ENCODE measurements at places on chromosomes 6 and 20.

DNA sequence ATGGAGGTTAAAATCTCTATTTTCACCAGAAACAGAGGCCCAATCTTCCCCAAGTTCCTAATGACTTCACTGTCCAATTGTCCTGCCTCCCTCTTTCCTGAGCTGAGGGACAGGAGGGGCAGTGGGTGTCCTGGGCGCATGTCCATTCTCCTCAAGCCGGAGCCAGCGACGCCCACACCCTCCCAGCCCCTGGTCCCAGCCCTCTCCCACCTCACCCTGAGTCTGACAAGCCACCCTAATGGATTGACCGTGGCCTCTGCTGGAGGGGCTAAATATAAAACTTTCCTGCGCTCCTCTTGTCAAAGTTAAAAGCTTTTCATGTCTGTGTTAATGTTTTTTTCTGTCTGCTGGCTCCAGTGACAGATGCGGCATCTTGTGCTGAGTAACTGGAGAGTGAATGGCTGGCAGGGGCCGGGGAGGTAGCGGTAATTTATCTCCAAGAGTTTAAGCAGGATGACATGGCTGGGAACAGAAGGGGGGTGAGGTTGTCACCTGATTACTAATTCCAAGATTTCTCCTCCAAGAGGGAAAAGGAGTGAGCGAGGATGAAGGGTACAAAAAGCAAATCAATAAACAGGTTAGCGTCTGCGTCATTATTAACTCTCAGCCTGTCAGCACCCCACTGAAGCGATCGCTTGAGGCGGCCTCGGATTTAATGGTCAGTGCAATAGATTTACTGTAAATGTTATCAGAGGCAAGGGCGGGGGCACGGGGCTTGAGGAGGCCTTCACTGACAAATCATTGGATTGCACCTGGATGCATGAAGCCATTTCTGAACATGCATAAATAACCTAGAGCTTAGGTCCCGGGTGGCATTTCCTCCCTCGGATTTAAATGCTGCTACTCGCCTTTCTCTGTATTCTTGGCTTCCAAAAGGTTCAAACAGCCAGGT, 118.1 kb upstream of the MAFB start:
- no peak for DNase-seq

GRCh38 chr6:12608016-12608860, 108.3 kb upstream of the PHACTR1 start:
- no peak for DNase-seq

- no peak for DNase-seq
Measured at GRCh38 chr6:128124713-128125112, 223.9 kb upstream of the THEMIS start.

- peak; percentile 13 for DNase-seq
Measured at GRCh38 chr6:128259029-128259724, 261.2 kb downstream of the PTPRK start.

DNA sequence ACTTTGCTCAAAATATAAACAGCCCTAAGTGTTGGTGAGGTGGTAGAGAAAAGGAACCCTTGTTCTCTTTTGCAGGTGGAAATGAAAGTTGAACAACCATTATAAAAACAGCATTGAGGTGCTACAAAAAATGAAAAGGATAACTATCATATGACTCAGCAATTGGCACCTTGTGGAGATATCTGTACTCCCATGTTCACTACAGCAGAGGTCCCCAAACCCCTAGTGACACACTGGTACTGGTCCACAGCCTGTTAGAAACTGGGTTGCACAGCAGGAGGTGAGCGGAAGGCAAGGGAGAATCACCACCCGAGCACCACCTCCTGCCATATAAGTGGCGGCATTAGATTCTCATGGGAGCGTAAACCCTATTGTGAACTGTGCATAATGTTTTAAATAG, 267.4 kb upstream of the THEMIS start:
- DNase-seq: no peak

DNA sequence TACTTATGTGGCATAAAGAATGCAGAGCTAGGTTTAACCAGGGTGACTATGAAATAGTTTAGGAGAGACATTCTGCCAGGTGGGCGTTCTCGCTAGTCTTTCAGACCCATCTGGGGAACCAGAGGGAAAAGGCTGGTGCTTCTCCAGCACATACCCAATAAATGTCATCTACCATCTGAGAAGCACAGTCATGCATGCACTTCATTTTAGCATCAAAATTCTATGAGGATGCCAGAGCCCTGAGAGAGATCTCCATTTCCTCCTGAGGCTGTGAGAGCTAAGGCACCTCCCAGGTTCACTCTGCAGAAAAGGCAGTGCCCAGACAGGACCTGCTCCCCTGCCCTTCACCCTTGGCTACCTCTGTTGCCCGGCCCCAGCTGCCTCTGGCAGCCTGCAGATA, 231.7 kb upstream of the PRND start:
- no peak for DNase-seq

GRCh38 chr6:109236115-109237076, 141.1 kb downstream of the CEP57L1 start:
- no peak for DNase-seq

GRCh38 chr20:58418949-58419748, 30.1 kb downstream of the VAPB start:
- DNase-seq: no peak

- no peak for DNase-seq
Measured at GRCh38 chr6:163566056-163566455, 151.5 kb downstream of the QKI start.

- no peak for DNase-seq
Measured at GRCh38 chr20:59752101-59752586, 147.8 kb downstream of the PHACTR3 start.

DNA sequence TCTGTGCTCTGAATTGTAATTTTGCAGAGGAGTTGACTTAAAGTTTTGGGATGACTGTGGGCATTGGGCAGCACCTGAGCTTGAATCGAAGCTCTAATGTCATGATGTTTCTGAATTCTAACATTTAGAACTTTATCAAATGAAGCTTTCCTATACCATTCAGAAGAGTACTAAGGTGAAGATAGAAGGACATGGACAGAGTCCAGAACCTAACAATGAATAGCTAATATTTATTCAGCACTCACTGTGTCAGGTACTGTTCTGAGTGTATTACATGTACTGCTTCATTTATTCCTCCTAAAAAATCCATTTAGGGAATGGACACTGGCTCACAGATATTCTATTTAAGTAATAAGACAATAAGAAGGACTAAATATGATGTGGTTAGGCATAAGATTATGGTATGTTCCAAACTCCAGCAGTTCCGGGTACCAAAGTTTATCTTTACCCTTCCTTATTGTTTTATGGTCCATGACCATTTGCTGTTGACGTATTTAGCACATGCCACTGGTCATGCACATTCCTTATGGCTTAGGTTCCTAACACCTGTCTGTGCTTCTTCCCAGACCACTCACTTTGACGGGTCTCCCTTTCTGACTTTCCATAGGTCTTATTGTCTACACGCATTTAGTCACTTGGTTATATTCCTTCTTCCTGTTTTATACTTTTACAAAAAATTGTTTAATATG, 20.3 kb downstream of the BCKDHB start:
- no peak for DNase-seq

DNA sequence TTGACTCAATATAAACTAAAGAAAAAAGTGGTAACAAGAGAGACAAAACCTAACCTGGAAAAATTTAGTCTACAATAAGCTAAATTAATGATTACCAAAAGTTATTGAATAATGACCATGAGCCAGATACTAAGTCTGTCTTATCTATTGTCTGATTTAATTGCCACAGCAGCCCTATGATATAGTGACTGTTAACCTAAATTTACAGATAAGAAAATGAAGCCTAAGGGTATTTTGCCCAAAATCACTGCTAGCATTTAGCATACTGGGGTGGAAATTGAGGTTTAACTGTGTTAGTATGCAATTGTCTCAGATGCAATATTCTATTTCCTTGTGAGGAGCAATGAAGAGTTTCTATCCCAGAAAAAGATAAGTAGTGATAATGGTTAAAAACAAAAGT, 361.0 kb upstream of the EYS start:
- no peak for DNase-seq

- DNase-seq: no peak
Measured at GRCh38 chr6:33716379-33716778, 4.9 kb upstream of the UQCC2 start.

- DNase-seq: no peak
Measured at GRCh38 chr6:12608874-12609273, 107.7 kb upstream of the PHACTR1 start.

DNA sequence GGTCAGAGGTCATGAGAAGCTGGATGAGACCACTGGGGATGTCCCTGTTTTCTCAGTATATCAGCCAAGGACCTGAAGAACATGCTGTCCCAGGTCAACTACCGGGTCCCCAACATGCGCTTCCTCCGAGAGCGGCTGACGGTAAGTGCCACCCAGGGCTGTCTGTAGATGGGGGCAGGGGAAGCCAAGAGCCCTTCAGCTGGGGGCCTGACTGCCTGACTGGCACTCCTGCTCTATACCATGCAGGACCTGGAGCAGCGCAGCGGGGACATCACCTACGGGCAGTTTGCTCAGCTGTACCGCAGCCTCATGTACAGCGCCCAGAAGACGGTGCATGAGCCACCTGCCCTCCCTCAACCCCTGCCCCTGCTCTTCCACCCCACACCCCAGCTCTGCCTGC, 25.1 kb downstream of the PLCG1 start:
- DNase-seq: no peak

GRCh38 chr6:11769811-11770545, 8.6 kb downstream of the ADTRP start:
- DNase-seq: no peak

DNA sequence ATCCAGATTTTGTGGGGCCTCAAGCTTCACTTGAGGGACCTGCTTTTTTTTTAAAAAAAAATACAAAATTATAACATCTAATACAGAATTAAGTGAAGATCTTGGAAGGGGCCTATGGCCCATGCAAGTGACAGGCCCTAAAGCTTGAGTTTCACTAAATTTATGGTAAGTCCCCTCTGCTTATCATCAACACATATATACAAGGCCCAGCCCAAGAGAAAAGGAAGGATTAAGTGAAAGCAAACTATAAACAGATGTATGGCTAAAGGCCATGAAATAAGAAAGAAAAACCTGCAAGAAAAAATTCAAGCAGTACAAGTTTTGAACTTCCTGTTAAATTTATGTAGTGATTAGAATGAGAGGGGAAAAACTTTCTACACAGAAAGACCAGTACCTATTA, 86.8 kb downstream of the CDC40 start:
- DNase-seq: no peak

GRCh38 chr6:111210194-111210728, 123.0 kb downstream of the SLC16A10 start:
- DNase-seq: peak; percentile 67

GRCh38 chr20:1894951-1895673, at the start of gene SIRPA:
TSS of gene SIRPA (plus strand) at chr20:1895407. CDS start at chr20:1895448, 41 bp downstream.
- no peak for DNase-seq

DNA sequence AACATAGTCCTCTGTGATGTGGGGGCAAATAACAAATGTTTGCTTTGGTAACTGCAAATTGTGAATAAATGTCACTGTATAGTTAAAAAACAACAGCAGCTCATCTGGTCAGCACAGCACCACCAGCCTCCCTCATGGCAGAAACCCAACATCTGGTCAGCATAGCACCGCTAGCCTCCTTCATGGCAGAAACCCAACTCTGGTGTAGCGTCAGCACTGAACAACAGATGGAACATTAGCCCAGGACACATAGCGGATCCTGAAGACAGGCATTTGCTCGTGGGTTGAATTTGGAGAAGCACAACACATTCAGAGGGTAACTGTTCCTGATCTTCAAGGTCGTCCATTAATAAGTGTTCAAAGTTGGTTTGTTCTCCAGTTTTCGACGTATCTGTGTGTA, 265.9 kb downstream of the DLL1 start:
- no peak for DNase-seq

- DNase-seq: no peak
Measured at GRCh38 chr6:18119236-18119635, 3.2 kb downstream of the NHLRC1 start.

GRCh38 chr6:130269969-130270635, 47.4 kb upstream of the SAMD3 start:
- DNase-seq: no peak

DNA sequence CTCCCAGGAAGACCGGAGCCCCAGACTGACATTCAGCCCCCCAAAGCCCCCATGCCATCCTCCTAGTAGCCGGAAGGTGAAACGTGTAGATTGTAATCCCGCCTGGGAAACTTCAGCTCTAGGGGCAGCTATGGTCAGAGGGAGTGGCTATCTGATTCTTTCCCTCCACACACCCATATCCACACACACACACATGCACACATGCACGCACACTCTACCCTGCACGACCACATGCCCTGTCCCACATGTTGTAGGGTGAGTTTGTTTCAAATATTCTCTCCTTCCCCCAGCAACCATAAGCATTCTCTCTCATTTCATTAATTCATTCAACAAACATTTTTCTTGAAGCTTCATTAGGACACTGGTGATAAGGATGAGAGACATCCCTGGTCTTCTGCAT, 42.2 kb downstream of the MAFB start:
- DNase-seq: no peak

DNA sequence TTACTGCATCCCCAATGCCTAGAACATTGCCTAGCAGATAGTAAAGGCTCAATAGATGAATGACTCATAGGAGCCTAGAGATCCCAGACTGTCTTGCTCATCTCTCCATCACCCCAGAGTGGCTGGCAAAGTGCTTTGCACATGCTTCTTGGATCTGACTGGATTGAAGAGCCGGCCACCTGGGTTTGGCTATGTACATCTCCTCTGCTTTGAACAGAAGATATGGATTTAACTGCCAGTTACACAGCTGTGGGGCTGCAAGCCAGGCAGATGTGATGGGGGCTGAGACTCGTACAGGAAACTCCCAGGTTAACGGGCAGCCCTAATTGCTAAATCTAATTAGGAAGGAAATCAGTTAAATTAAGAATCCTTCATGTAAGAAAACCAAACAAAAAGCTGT, 28.6 kb downstream of the MYLIP start:
- no peak for DNase-seq

DNA sequence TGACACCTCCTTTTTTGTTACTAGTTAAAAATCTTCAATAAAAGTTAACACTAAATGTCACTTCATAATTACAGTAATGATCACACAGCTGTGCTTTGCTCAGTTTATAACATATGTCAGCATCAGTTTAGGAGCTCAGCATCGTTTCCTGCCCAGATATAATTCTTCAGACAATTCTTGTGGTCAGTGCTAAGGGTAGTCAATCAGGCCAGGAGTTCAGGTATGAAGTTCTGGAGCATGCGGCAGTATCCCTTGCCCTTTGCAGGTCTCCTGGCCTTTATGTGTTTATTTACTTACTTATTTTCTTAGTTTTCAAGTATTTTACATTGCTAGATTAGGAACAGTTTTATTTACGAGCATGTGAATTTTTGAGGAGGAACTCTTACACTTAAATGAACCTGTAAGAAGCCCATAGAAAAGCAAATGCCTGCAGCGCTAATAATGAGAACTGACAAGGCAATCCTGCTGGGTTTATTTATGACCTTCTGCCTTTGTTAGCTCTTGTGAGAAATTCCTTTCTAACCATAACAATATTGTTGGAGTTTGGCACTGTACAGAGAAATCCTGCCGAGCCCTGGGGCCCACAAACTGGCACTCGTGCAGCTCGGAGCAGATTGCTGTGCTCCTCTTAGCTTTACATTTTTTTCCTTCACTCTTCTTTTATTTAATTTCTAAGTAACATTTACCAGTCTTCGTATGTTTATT, 252.8 kb downstream of the TMEM242 start:
- no peak for DNase-seq
